ENCODE measurements at places on chromosomes 1 and 21. TPM values are rescaled to one million over a fixed set of nuclear protein-coding genes. Genes with fewer than 3 reads are reported as not detected.

DNA sequence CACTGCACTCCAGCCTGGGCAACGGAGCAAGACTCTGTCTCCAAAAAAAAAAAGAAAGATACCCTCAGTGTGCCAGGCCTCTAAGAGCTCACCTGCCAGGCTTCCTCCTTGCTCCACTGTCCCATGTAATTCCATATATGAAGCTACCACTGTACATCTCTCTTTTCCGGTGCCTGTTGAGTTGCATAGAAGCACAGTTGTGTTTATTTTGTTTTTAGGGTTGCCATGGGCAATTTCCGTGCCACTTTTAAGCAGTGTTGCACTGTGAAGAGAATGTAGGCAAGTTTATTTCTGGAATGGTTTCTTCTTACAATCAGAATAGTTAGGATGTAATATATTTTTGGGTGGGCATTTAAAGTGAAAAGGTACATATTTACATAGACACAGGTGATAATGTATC lies 23.3 kb downstream of the MR1 start:
- no peak for ATAC-seq

The ZBTB8A gene
- 3.1 TPM for total RNA-seq

- ATAC-seq, result no peak
Measured at GRCh38 chr1:172549621-172550280, 16.8 kb downstream of the SUCO start.

The MTARC2 gene
- 3.0 TPM for total RNA-seq

DNA sequence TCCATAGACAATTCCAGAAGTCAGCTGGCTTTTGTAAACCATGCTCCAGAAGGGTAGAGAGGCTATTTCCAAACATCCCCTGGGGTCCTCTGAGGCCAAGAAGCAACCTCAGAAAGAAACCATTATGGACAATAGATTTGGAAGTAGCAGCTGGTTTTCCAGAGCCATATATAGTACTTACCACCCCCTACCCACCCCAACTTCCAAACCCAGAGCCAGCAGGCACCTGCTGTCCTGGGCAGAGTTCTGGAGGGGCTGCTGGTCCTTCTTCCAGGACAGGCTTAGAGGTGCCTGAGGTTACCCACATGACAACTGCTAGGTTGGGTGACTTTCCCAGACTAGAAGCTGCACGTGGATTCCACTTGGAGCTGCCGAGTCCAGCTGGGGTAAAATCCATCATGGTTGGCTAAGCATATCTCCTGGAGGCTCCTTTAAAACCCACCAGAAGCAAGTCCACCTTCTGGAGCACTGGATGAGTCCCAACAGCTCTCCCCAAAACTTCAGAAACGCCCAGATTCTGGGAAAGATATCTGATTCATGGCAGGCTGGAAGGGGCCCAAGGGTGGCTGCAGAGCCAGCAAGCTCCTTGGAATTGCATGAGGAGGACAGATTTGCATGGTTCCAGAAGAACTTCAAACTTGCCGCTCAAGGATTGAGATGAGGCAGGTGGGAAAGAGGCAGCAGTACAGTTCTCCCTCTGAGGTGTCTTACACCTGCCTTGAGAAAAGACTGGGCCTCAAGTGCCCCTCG lies 5.8 kb downstream of the MYCL start:
- no peak for ATAC-seq

The PHF13 gene
- 7.5 TPM for total RNA-seq

DNA sequence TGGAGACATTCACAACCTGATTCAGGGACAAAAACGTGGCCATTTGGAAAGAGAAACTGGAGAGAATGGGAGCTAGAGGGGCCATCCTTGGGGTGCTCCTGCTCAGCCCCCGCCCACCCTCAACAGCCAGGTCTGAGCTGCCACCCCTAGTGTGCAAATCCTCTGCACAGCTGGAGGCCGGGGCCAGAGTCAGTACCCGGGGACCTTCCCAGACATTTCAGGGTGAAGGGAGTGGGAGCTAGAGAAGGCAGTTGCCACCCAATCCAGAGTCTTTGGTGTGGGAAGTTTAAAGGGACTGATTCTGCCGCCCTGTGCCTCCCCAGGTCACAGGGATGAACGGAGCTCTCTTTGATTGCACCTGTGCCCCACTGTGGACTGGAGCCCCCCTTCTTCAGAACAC lies 397.4 kb downstream of the MATN1 start:
- ATAC-seq, result no peak

The PROK1 gene
- 0.20 TPM for total RNA-seq

- ATAC-seq, result no peak
Measured at GRCh38 chr1:210223226-210223904, 9.2 kb upstream of the SERTAD4 start.

GRCh38 chr1:212621949-212622305 lies 13.4 kb downstream of the ATF3 start:
- no peak for ATAC-seq

- ATAC-seq, result peak; percentile 14
Measured at GRCh38 chr21:36709030-36709867, 10.3 kb downstream of the SIM2 start.

GRCh38 chr1:212608959-212609700 lies 569 bp downstream of the ATF3 start:
- no peak for ATAC-seq

- ATAC-seq, result no peak
Measured at GRCh38 chr1:108072212-108072611, 107.2 kb upstream of the VAV3 start.

- ATAC-seq, result no peak
Measured at GRCh38 chr1:87358219-87358618, 29.5 kb downstream of the LMO4 start.

DNA sequence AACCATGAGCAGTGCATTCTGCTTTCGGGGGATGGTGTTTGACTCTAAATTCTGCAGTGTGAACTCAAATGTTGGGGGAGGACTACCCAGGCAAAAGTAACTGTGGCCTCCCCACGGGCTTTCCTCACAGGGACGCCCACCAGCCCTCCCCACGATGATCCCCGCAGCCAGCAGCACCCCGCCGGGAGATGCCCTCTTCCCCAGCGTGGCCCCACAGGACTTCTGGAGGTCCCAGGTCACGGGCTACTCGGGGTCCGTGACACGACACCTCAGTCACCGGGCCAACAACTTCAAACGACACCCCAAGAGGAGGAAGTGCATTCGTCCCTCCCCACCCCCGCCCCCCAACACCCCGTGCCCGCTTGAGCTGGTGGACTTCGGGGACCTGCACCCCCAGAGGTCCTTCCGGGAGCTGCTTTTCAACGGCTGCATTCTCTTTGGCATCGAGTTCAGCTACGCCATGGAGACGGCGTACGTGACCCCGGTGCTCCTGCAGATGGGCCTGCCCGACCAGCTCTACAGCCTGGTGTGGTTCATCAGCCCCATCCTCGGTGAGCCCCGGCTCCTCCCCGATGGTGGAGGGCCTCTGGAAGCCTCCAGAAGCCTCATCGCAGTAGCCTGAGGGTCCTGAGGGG lies 6.4 kb downstream of the SLC45A1 start:
- ATAC-seq, result no peak

DNA sequence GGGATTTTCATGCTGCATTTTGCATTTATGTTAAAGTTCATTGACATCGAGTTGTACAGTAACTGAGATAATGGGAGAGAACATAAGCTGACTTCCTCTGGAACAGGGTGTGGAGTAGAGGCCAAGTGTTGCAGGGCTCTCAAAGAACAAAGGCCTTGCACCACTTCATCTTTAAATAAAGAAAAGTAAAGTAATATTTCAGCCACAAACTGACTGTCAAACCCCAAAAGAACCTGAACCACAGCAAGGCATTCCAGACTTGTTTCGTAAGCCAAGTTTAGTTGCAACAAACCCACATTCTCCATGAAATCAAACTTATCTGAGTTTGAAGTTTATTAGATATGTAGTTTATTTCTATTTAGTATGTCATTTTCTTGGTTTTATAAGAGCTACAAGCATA lies 19.1 kb upstream of the HMGCS2 start:
- no peak for ATAC-seq

DNA sequence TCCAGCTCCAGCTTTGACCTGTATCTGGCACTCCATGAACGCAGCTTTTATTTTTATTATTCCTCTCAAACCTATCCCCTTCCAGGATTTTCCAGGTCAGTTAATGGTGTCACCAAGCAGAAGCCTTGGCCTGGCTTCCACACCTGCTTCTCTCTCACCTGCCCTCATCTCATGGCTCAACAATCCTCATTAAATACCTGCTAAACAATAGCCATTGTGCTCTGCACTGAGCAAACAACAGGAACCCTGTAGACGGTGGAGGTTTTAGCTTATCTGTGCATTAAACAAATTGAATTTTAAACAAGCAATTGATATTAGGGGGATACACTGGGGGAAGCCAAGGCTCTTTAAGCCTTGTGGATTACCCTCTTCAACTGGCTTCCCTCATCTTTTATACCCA lies 15.3 kb downstream of the PYCR2 start:
- ATAC-seq, result no peak

All from esophagus mucosa (tissue), 1 donor.